ENCODE measurements at places on chromosomes 11 and 22. TPM values are rescaled to one million over a fixed set of nuclear protein-coding genes. Genes with fewer than 3 reads are reported as not detected.

Gene DEFB131B
- total RNA-seq: not detected

Gene TNNT3
- 8.0 TPM for total RNA-seq

GRCh38 chr11:11978792-11979487 is 29.5 kb downstream of the DKK3 start:
- H3K27me3 ChIP-seq: no peaks in the 10 kb centered on the region
- H3K27ac ChIP-seq: peak overlapping the region; percentile 51

DNA sequence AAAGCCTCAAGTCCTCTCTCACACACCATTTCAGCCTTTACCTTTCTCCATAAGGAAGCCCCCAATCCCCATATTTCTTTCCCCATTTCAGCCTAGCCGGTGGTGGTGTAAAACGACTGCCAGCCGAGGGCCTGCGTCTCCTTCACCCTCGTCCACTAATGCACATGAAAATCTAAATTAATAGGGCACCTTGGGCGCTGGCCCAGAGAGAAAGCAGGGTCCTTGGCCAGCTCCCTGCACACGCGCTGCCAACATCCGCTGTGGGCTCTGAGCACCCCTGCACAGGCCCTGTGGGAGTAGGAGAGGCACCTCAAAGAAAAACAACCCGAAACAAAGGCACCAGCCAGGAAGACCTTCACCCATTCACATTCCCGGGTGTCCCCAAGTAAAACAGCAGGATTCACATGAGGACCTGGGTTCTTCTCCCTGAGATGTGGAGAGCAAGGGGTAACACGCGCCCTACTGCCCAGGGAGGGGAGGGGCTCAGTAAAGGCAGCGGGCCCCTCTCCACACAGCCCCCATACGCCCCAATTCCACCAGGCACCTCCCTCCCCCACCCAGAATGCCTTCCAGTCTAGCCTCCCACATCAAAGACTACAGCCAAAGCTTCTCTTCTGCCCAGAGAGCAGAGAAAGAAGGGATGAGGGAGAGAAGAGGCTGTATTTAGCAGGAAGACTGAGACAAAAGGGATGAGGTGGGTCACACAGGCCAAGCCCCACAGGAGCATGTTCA is 79.0 kb downstream of the MICAL3 start:
- DNase-seq: no peak
- H3K27me3 ChIP-seq: no peaks in the 10 kb centered on the region
- H3K36me3 ChIP-seq: no peaks in the 10 kb centered on the region

GRCh38 chr11:47913529-47914244 is 65.5 kb upstream of the NUP160 start:
- H3K27ac ChIP-seq: no peak overlapping the region
- peaks cover 16% of the 10 kb centered on the region for H3K4me1 ChIP-seq

GRCh38 chr11:2399488-2400068 is 972 bp upstream of the TSSC4 start:
- peak overlapping the region; percentile 74 for H3K4me3 ChIP-seq
- H3K36me3 ChIP-seq: peaks cover 89% of the 10 kb centered on the region
- DNase-seq: no peak
- peak overlapping the region; percentile 93 for H3K27ac ChIP-seq

DNA sequence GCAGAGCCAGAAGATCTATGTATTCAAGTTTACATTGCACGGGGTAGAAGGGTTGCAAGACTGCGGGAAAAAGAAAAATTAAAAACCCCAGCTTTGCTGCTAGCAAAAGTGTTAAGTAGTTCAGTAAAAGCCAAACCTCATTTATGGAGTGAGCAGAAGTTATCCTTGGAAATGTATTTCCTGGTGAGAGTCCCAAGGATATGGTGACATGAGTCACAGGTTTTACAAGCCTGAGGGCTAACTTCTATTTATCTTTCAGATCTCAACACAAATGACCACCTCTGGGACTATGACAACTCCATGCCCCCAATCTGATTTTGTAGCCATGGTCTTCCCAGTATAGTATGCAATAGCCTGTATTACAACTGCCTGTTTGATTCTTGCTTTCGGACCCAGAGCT is 26.1 kb downstream of the ABTB2 start:
- H3K4me3 ChIP-seq: no peak overlapping the region
- H3K4me1 ChIP-seq: peaks cover 22% of the 10 kb centered on the region
- no peaks in the 10 kb centered on the region for H3K27me3 ChIP-seq
- no peaks in the 10 kb centered on the region for H3K36me3 ChIP-seq
- no peak overlapping the region for H3K27ac ChIP-seq
- DNase-seq: peak; percentile 28

DNA sequence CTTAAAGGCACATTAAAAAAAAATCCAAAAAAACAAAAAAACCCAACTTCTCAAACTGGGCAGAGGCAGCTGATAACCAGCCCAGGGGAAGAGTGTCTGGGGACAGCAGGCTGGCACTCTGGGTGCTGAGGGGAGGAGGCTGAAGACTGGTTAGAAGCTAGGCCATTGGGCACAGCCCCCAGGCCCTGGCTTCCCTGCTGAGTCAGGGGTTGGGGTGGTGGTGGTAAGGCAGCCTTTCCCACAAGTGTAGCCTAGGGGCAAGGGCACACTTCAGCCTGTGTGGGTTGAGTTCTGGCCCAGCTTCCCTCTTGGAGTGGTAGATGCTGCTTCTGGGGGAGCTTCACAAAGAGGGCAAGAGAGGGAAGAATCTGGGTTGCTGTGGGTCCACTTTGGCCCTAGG is 16.3 kb upstream of the ARFGAP3 start:
- DNase-seq: no peak
- no peaks in the 10 kb centered on the region for H3K27me3 ChIP-seq
- no peak overlapping the region for H3K27ac ChIP-seq
- peaks cover 94% of the 10 kb centered on the region for H3K36me3 ChIP-seq
- no peaks in the 10 kb centered on the region for H3K4me1 ChIP-seq

- H3K27ac ChIP-seq: no peak overlapping the region
- H3K4me3 ChIP-seq: no peak overlapping the region
- H3K4me1 ChIP-seq: no peaks in the 10 kb centered on the region
- DNase-seq: no peak
- no peaks in the 10 kb centered on the region for H3K36me3 ChIP-seq
Observed at GRCh38 chr11:36818410-36818809, 220.4 kb upstream of the RAG2 start.

DNA sequence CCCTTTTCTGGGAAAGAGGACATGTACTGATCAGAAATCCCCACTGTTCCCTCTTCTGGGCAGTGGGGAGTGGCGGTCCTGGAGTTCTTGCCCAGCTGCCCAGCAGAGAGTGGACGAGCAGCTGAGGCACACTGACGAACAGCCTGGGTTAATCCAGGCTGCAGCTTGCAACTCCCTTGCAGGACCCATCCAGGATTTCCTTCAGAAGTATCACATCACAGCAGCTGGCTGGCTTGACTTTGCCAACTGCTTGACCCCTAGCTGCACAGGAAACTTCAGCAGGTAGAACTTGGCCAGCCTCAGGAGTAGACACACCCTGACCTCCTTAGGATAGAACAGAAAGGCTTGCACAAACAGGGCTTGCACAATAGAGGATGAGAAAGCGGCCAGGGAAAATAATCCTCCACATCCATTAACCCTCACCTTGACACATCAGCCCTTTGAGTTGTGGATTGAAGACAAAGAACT is 27.9 kb upstream of the FZD4 start:
- H3K4me1 ChIP-seq: no peaks in the 10 kb centered on the region
- H3K4me3 ChIP-seq: no peak overlapping the region
- DNase-seq: no peak
- no peak overlapping the region for H3K27ac ChIP-seq
- no peaks in the 10 kb centered on the region for H3K27me3 ChIP-seq
- H3K36me3 ChIP-seq: no peaks in the 10 kb centered on the region

DNA sequence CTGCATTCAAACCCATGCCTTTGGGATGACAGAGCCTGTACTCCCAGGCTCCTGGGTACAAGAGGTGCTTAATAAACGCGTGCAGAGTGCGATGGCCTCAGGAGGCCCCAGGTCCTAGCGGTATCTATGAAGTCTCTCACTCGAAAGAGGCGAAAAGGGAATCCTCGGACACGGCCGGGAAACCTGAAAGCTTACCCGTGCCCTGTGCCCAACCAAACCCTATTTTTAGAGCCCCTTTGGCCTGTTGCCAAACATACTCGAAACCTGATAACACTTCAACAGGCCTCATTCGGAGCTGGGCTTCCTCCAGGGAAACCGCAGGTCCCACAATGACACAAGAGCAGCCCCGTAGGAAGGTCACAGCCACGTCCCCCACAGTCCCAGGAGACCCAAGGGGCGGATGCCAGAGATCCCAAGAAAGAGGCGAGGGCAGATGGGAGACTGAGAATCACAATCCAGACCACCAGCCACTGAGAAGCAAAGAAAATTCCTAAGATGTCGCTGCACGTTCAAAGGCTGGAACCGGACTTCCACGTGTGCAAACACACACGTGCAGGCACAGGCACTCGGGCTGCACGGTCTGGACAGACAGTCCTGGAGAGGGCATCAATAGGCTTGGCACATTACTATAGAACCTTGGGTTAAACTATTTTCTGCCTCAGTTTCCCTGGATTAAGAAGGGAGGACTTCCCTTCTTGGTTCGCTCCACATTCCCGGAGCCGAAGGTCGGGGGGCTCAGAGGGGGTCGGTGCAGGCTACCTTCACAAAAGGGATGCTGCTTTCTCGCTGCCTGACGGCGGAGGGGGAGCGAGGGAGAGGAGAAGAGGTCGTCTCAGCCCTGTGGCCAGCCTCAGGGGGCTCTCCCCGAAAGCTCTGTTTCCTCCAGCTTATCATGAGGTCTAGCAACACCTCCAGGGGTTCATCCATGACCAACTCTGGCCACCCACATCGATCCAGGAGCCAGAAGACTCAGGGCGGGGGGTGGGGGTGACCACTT is 8.2 kb downstream of the PDGFB start:
- H3K4me3 ChIP-seq: no peak overlapping the region
- no peaks in the 10 kb centered on the region for H3K27me3 ChIP-seq
- H3K27ac ChIP-seq: no peak overlapping the region
- peaks cover 23% of the 10 kb centered on the region for H3K4me1 ChIP-seq
- H3K36me3 ChIP-seq: no peaks in the 10 kb centered on the region

- H3K4me1 ChIP-seq: peaks cover 7% of the 10 kb centered on the region
- H3K4me3 ChIP-seq: peak overlapping the region; percentile 74
- no peaks in the 10 kb centered on the region for H3K27me3 ChIP-seq
- H3K27ac ChIP-seq: no peak overlapping the region
- no peak for DNase-seq
Observed at GRCh38 chr22:49918911-49919881, 762 bp downstream of the CRELD2 start.
